ENCODE measurements at places on chromosomes 11 and 22.

GRCh38 chr11:18064450-18065054 lies 18.5 kb upstream of the TPH1 start:
- DNase-seq = no peak

DNA sequence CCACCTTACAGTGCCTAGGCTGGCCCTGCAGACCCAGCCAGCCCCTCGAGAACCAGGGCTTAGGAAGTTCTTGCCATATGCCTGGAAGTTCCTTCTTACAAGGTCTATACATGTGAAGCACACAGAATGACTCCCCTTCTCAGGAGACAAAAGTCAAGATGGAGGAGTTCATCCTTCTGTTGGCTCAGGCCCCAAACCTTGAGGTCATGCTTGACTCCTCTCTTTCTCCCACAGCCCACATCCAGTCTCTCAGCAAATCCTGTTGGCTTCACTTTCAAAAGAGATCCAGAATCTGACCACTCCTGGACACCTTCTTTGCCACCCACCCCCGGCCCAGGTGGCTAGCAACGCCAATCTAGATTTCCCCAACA lies 1.7 kb upstream of the CD248 start:
- DNase-seq = no peak

GRCh38 chr11:17979770-17980371 lies 33.0 kb downstream of the SERGEF start:
- no peak for DNase-seq

DNA sequence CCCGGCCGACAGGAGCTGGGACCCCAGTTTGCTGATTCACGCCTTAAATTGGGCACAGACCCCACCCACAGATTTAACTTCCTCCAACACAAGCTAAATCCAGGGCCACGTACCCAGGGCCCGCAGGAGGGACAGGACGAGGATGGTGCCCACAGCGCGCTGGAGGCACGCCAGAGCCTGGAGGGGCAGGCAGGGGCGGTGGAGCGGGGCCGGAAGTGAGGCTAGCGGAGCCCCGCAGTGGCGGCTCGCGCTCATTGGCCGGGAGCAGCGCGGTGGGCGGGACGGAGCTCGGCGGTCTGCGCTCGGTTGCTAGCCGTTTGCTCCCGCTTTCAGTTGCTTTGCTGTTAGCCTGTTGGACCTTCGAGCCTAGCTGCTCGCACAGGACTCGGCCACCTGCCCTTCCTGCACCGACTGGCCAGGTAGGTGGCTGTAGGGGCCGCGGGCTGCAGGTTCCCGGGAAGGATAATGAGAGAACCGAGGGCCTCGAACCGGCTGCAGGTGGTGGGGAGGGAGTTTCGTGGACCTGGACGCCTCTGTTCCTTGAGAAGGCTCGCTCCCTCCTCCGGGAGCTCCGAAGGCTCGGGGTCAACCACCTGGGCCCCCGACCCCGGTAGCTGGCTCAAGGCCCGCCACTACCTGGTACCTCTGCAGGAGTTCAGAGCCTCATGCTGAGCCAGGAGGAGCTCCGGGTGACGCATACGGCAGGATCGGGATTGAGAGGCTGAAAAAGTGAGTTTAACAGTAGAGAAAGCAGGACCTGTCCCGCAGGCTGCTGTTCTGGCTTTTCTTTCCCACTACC lies at the start of gene CCDC134:
TSS of gene CCDC134 (plus strand) at position 332 of the 799 bp plus-strand sequence. CDS start 8,212 bp downstream, outside the sequence.
- DNase-seq = peak; percentile 88

- no peak for DNase-seq
Observed at GRCh38 chr11:315516-315994, 1.7 kb downstream of the IFITM1 start.

GRCh38 chr11:78654071-78654470 lies 79.4 kb upstream of the NARS2 start:
- DNase-seq = no peak

DNA sequence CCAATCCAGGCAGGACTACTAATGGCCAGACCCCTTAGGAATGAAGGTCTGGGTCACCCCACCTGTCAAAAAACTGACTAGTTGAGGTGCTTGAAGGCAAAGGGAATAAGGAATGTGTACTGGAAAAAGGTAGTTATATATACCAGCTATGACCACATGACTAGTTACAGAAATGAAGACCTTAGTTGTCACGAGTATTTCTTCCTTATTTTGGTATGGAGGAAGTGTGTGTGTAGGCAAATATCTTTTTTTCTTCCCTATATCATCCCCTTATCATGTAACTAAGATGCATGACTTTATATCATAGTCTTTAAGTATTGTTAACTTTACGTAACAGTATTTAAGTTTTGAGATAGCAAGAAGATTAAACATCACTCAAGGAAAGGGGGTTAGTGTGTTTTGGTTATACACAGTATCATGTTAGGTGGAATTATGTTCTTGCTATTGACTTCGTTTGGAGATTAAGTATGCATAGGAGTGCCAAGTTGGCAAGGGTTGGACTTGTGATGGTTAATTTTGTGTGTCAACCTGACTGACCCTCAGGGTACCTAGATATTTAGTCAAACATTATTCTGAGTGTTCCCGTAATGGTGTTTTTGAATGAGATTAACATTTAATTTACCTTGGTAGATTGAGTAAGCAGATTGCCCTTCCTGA lies 38.2 kb upstream of the NARS2 start:
- DNase-seq = no peak

Measured in HL-60 (cell line).